Erythroblast (primary cell): ENCODE measurements at places on chromosomes 7 and 10.

GRCh38 chr7:147472556-147472955 lies 1118.0 kb upstream of the C7orf33 start:
- no peak for DNase-seq

- no peak for DNase-seq
These were observed 151.5 kb upstream of the AOAH start for GRCh38 chr7:36875794-36876193.

- DNase-seq: peak; percentile 18
These were observed 156.5 kb upstream of the CHST15 start for GRCh38 chr10:124249812-124250432.

DNA sequence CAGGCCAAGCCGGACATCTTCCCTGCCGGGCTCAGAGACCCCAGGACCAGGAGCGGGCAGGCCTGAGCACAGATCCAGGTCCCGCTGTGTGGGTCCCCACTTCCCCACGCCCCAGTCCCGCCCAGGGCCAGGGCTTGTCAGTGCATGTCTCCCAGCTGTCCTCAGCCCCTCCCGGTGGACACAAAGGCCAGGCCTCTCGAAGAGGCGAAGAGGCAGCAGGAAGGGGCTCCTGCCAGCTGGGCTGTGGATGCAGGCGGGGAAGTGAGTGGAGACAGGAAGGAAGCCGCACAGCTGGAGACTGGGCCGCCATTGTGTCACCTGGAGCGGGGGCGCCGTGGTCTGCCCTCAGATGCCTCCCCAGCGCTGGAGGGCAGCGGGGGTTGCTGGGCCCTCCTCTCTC lies 4.8 kb downstream of the GRIFIN start:
- DNase-seq: no peak

DNA sequence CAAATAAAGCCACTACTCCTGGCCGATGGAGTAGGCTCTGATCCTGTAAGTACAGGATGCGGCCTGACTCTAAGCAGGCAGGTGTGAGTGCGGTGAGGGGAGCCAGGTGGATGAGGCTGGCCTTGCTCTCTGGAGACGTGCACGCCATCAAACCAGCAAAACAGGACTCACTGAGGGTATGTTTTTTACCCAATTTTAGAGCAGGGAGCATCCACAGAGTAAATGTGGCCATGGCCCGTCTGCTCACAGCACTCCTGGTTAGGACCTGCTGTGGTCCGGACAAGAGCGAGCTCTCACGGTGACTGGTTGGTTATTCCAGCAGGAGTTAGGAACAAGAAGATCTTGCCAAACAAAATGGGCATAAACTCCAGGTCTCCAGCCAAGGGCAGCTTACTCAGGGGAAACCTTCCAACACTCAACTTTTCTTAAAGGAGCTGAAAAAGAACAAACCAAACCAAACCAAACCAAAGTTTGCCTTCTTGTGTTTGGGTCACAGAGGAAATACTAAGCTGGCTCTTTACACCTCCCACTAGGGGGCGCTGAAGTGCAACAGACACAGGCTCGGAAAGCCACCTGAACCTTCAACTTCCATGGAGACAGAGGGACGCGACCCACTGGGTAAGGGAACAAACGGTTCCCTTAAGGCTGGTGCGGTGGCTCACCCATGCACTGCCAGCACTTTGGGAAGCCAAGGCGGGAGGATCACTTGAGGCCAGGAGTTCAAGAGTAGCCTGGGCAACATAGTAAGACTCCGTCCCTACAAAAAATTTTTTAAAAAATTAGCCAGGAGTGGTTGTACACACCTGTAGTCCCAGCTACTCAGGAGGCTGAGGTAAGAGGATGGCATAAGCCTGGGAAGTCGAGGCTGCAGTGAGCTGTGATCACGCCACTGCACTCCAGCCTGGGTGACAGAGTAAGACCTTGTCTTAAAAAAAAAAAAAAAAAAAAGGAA lies 122.4 kb downstream of the CLEC2L start:
- DNase-seq: peak; percentile 76

GRCh38 chr10:4066581-4067390 lies 281.8 kb upstream of the KLF6 start:
- no peak for DNase-seq

- DNase-seq: peak; percentile 8
These were observed 114.6 kb downstream of the ARL4A start for GRCh38 chr7:12802070-12802469.

DNA sequence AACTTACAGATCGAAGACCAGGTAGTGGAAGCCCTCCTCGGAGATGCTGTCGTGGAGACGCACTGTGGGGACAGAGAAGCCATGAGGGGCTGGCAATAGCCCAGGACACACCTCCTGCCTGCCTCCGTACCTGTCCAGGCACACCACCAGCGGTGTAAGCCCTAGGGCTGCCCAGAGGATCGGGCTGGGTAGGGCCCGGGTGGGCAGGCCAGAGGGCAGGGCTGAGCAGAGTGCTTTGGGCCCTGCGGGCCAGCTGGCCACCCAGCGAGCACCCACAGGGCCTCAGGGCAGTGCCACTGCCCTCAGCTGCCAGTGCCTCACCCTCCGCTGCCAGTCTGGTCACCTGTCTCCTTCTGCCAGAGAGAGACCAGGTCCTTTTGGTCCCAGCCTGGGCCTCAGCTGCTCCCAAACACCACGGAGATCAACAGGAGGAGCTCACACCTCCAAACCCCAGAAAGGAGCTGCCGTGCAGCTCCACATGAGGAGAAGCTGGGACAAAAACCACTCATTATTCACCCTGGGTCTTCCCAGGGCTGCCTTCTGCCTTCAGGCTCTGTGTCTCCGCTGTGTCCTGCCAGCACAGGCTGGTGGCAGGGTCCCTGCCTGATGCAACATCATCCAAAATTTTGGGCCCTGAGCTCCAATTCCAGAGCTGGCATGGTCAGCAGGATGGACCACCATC lies 58.2 kb downstream of the YKT6 start:
- DNase-seq: no peak

GRCh38 chr10:91907914-91908336 lies 1.4 kb downstream of the FGFBP3 start:
- DNase-seq: peak; percentile 47

GRCh38 chr7:78024591-78024990 lies 226.0 kb downstream of the PHTF2 start:
- no peak for DNase-seq

GRCh38 chr10:6182454-6183098 lies 20.2 kb upstream of the PFKFB3 start:
- DNase-seq: no peak

- no peak for DNase-seq
These were observed 3.5 kb downstream of the AIMP2 start for GRCh38 chr7:6012355-6013104.

- no peak for DNase-seq
These were observed 4.5 kb upstream of the EMX2 start for GRCh38 chr10:117537904-117538524.

DNA sequence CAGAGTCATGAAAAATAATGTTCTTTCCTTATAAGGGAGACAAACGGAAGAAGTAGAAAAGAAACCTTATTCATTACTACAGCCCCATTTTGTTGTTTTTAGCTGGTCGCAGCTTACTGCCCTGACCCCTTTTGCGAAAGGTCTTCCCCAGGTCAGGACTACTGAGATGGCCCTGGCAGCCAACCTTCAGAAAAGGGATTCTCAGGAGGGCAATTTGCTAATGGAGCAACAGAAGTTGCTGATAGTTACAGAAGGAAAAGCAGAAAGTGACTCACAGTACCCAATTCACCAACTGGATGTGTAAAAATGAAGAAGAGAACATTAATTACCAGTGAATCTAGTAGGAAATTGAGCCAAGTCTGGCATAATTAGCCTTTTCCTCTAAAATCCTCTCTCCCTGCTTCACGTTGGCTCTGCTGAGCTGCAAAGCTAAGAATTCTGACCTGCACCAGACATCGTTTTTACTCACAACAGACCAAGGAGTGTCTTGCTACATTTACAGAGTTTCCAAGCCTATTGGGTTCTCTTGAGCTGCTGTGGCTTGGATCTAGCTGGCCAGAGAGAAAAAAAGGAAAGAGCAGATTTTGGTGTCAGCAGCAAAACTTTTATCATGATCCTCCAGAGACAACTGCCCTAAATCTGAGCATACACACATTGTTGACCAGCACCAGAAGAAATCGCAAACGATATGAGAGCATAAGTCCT lies 499.9 kb upstream of the FZD8 start:
- no peak for DNase-seq

GRCh38 chr10:70600512-70601395 lies 1.8 kb downstream of the PRF1 start:
- no peak for DNase-seq

DNA sequence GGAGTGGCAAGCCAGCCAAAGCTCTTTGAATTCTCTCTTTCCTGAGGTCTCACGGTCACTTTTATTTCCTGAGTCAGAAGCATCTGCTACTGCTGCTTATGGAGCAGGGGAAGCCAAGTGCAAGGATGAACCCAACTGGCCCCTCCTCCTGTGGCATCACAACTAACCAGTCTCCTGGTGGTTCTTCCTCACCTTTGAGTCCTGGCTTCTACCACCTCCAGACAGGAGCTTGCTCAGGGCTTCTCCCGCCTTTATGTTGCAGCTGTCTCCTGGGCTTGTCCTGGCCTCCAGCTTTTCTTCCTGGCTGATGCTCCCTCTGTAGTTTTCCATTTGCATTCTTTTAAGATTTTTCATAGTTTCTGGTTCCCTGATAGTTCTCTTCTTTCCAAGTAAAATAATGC lies 349.7 kb upstream of the NRP1 start:
- no peak for DNase-seq

- no peak for DNase-seq
These were observed 291.3 kb downstream of the REEP3 start for GRCh38 chr10:63812501-63812900.
